K562 (cell line): ENCODE measurements at places on chromosomes 7 and 10.

- no peak for DNase-seq
Measured at GRCh38 chr7:69603937-69604494, 5.7 kb downstream of the AUTS2 start.

- DNase-seq: no peak
Measured at GRCh38 chr7:78301407-78301806, 502.8 kb downstream of the PHTF2 start.

- DNase-seq: no peak
Measured at GRCh38 chr10:132140167-132140925, 46.4 kb upstream of the DPYSL4 start.

GRCh38 chr7:14380881-14381280, 391.4 kb upstream of the ETV1 start:
- DNase-seq: no peak
